Stimulated activated naive CD8-positive, alpha-beta T cell treated with anti-CD3 and anti-CD28 coated beads, Interleukin-15, Interleukin-2, amounts not matched to agents 100 U/mL and 50 U/mL, for 24 hours (primary cell): ENCODE measurements at places on chromosomes 7 and 10.

DNA sequence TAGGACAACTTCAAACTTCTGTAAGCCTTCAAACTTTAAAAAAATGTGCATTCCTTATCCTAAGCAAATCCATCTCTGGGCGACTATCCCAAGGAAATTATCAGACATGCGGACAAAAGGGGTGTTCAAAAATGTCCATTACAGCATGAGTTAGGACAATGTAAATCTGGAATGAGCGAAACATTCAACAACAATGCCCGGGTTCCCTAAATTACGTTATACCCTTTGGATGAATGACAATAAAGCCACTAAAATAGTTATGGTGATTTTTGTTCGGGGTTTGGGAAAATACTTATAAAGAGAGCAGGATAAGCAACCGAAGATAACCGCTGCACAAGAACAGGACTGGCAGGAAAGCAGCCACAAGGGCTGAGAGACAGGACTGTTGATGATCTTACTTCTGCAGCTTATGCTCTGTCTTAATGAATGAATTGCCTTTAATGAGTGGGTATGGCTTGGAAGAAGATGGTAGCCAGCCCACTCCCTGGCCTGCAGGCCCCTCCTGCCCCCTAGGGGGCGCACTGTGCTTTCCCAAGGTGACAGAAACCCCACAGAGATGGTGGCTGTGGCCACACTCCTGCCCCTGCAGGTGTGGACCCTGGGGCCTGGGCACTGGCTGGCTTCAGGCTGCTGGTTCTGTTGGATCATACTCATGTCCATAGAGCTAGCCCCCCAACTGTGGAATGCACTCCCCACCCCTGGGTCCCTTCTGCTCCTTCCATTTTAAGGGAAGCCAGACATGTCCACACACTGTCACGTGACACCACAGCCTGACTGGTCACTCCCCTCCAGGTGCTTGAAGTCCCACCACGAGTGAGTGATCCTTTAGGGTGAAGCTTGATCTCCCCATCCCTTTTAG, 45.0 kb downstream of the ZCCHC24 start:
- DNase-seq = peak; percentile 79

DNA sequence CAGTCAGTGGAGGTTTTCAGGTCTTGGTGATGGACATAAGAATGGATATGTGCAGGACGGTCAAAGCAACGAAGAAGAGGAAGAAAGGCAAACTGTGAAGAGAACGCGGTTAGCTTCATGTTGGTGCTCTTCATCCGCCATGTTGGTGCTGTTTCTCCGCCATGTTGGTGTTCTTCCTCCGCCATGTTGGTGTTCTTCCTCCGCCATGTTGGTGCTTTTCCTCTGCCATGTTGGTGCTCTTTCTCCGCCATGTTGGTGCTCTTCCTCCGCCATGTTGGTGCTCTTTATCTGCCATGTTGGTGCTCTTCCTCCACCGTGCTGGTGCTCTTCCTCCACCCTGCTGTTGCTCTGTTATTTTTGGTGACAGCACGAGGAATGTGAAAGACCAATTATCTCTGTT, 95.4 kb downstream of the DOCK1 start:
- no peak for DNase-seq

GRCh38 chr10:51667678-51668335, 31.6 kb downstream of the CSTF2T start:
- no peak for DNase-seq

DNA sequence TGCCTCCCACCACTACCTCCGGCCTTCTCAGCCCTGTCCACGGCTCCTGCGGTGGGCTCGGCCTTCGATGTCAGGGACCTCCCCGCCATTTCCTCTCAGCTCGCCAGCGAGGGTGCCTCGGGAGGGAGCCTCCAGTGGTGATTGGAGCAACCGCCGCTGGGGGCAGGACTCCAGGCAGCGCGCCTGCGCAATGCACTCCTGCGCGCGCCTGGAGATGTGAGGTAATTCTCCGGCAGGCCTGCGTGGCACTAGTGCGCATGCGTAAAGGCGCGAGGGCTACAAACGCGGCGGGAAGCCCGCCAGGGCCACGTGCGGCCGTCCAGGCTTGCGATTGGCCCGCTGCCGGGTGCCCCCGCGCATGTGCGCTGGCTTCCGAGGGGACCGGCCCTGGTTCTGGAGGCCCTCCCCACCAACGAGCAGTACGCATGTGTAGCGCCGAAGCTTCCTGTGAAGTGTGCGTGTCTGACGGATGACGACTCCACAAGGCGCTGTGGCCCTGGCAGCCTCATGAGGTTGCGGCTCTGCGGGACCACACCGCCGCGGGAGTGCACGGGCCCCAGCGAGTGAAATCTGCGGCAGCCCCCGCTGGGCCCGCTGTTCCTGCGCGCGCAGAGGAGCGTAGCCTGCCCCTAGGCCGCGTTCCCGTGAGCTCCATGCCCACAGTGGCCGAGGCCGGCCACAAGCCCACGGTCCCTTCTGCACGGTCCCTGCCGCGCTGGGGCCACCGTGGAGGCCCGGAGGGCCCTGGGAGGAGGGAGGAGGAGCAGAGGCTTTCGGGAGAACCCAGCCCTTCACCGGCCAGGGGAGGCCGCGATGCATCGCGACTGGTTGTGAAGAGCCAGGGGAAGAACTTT, at the start of gene SYCE1:
TSS of gene SYCE1 (minus strand) at position 143 of the 854 bp plus-strand sequence. CDS start at position 89, 54 bp downstream.
- DNase-seq = no peak

- DNase-seq = no peak
Observed at GRCh38 chr10:28910956-28911355, 233.6 kb downstream of the BAMBI start.

GRCh38 chr10:116866987-116867595, 17.8 kb downstream of the ENO4 start:
- DNase-seq = no peak

- no peak for DNase-seq
Observed at GRCh38 chr7:24931844-24932243, 48.1 kb downstream of the OSBPL3 start.

- no peak for DNase-seq
Observed at GRCh38 chr10:10685566-10685965, 332.1 kb upstream of the CELF2 start.

DNA sequence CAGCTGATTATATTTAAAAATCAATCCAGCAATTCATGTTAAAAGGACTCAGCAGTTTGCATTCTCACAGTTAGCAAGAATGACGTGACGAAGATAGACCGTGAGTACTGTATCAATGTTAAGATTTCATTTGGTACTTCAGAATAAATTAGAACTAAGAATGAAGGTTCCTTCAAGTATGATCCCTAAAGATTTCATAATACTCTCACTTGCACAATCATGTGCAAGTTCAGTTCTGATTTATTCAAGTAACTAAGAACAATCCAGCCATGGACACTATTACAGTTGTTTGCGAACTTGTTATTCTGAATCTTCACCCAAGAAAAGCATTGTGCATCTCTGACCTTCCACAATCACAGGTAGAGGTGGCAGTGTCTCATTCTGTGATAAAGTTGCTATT, 7.7 kb downstream of the RHEB start:
- no peak for DNase-seq

DNA sequence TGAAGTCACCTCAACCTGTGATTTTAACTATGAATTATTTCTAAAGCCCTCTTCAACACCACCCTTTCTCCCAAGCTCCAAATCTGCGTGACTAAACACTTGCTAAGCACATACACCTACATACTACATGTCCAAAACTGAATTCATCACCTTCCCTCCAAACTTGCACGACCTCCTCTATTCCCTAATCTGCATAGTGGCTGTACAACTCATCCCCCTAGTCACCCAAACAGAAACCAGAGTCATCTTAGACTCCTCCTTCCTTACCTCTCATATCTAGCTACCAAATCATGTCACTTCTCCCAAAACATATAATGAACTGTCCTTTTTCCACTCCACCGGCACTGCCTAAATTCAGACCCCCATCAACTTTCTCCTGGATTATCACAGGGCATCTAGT, 16.2 kb downstream of the ARHGAP21 start:
- no peak for DNase-seq

DNA sequence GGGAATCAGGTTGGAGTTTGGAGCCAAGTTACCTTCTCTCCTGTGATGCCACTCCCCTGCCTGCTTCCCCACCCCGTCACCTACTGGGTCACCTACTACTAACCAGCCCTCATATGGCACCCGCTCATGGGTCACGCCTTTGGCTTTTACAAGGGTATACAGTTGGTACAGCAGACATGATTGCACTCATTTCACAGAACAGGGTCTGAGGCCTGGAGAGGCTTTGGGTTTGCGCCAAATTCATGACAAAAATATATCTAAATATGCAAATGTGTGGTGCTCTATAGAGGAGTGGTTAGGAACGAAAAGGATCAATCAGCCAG, 10.7 kb downstream of the CRYGN start:
- no peak for DNase-seq

DNA sequence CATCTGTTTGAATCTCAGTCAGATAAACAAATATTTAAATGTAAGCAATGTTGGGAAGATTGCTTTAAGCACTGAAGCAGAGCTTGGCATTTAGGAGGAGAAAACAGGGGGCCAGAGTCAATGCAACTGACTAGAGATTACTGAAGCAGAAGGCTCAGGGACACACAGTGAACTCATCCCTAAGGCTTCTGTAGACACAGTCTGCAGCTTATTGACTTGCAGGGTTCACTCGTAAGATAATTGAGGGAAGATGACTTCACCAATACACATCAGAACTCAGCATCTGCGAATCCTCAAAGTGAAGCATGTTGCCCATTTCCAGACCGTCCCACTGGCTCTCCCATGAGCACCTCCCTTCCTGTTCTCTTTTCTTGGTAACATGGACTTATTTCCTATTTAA, 363.4 kb upstream of the PFKP start:
- DNase-seq = no peak

GRCh38 chr7:78684201-78684600, 769.3 kb downstream of the MAGI2 start:
- no peak for DNase-seq

GRCh38 chr7:102009628-102010027, 192.2 kb downstream of the CUX1 start:
- DNase-seq = no peak

DNA sequence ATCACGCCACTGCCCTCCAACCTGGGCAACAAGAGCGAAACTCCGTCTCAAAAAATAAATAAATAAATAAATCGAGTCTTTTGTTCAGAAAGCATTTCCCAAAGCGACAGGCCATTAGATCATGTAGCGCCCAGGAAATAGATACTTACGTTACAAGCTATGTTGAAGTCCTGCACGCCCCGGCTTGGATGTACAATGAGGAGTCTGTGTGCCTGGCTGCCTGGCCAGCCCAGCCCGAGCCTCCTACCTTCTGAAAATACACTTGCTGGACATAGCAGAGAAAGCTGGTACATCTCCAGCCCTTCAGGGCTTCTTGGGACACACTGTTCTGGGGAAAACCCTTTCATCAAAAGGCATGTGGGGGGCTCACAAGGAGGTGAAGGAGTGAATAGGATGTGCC, 22.1 kb downstream of the FGFR2 start:
- DNase-seq = no peak

GRCh38 chr7:17619196-17619818, 320.9 kb downstream of the AHR start:
- DNase-seq = no peak

DNA sequence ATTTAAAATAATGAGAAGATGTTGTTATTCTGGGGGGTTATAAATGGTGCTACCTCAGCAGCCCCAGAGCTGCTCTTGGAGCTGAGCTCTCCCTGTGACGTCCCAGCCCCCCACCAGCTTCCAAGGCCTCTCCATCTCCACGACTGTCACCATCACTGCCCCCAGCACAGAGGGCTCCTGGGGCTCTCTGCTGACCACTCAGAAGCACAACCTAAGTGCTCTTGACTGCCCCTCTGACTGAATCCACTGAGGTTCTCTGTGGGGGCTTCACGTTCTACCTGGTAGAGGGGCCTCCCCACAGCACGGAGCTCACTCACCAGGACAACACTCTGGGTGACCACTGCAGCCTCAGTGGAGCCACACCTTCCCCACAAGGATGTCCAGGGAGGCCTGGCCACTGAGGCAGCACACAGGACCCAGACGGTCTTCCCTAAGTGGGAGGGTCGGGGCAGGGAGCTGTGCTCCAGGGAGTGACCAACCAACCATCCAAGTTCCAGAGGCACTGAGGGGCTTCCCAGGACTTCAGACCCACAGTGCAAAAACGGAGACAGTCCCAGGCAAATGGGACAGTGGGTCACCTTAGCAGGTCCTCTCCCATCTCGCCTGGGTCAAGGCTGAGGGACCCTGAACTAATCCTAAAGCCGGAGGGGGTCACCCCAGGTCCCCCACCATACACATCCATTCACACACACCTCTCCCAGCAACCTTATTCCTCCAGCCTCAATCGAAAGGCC, 121.0 kb upstream of the PPP2R2D start:
- no peak for DNase-seq

- DNase-seq = no peak
Observed at GRCh38 chr10:123781956-123782500, 109.6 kb downstream of the CPXM2 start.

GRCh38 chr10:99337311-99337811, 8.2 kb downstream of the CNNM1 start:
- DNase-seq = no peak

GRCh38 chr7:77456696-77457095, 40.5 kb upstream of the GSAP start:
- DNase-seq = no peak

DNA sequence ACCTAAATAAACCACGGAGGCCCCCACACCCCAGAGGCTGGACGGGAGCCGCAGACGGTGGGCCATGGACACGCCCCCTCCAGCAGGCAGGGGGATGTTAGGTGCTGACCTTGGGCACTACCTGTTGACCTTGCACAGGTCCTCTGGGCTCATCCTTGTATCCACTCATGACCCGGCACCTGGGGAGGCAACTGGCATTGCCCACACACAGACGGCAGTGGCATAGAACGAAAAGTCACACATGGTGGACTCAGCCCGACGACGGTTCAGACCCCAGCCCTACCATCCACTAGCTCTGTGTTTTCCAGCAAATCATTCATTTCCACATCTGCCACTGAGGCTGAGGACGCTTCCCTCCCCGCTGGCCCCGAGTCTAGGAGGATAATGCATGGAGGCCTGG, 247.7 kb upstream of the PPP2R2D start:
- no peak for DNase-seq

DNA sequence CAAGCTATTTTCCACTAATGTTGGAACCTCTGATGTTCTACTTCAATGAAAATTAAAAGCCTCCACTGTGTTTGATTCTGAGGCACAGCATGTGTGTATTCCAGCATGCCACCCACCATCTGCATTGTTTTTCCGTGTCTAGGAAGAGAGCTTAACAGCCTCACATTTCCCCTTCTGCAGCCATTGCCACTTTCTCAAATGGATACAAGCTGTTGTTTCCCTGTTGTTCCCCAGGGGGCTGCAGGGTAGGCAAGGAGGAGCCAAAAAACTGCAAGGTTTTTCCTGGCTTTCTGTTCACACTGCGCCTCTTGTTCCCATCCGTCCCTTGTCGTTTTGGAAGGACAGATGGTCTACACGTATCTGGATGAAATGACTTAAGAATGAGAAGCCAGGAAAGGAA, 72.3 kb upstream of the DNAJB12 start:
- no peak for DNase-seq

- no peak for DNase-seq
Observed at GRCh38 chr7:12322284-12322902, 81.3 kb downstream of the VWDE start.

GRCh38 chr10:131689954-131690757, 210.7 kb upstream of the PPP2R2D start:
- DNase-seq = no peak
